Occipital lobe (tissue), 3 donors: ENCODE measurements at places on chromosomes 5 and 9. TPM values are rescaled to one million over a fixed set of nuclear protein-coding genes. Genes with fewer than 3 reads are reported as not detected.

DNA sequence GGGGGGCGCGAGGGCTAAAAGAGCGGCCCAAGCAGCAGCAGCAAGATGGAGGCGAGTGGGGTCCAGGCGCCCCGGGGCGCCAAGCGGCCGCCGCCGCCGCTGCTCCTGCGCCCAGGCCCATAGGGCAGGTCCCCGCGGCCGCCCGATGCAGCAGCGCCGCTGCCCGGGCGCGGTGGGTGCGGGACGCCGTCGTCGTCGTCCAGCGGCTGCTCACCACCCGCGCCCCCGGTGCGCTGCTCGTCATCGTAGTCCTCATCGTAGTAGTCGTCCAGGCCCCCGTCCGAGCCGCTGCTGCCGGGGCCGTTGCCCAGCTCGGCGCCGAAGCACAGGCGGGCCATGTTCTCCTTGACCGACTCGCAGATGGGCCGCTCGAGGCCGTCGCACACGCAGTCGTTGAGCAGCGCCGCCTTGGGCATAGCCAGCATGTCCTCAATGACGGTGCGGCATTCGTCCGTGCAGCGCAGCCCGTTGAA is 1.5 kb downstream of the GAS1 start:
- DNase-seq: no peak

DNA sequence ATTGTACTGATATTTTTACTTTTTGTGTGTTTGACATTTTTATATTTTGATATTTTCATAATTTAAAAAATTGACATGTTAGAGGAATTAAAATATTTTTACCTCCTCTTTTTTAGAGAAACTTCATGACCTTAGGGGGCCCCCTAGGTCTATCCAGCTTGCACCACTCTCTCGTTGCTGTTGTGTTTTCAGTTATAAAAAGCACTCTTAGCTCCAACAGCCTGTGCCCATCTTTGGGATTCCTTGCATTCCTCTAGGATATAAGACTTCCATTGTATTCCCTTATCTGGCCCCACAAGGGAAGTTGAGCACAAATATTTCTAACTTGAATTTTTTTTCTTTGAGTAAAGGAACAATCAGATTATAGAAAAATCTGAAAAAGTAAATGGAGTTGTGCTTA is 245.3 kb downstream of the SH3GL2 start:
- no peak for DNase-seq

GRCh38 chr5:123180676-123181393 is 91.8 kb downstream of the PRDM6 start:
- no peak for DNase-seq

DNA sequence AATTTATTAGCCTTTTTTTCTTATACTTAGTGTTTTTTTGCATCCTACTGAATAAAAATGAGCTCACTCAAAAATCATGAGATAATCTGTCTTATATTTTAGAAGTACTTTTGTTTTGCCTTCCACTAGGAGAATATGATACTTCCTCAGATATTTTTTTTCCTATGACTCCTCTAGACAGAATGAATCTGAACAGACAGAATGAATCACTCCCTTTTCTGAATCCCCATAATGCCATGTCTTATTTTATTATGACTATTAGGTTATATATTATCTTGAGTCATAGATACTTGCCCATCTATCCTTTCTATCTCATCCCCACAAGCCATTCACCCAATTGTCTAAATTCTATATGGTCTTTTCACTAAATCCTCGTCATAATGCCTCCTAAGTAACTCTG is 134.6 kb downstream of the BRINP1 start:
- no peak for DNase-seq

DNA sequence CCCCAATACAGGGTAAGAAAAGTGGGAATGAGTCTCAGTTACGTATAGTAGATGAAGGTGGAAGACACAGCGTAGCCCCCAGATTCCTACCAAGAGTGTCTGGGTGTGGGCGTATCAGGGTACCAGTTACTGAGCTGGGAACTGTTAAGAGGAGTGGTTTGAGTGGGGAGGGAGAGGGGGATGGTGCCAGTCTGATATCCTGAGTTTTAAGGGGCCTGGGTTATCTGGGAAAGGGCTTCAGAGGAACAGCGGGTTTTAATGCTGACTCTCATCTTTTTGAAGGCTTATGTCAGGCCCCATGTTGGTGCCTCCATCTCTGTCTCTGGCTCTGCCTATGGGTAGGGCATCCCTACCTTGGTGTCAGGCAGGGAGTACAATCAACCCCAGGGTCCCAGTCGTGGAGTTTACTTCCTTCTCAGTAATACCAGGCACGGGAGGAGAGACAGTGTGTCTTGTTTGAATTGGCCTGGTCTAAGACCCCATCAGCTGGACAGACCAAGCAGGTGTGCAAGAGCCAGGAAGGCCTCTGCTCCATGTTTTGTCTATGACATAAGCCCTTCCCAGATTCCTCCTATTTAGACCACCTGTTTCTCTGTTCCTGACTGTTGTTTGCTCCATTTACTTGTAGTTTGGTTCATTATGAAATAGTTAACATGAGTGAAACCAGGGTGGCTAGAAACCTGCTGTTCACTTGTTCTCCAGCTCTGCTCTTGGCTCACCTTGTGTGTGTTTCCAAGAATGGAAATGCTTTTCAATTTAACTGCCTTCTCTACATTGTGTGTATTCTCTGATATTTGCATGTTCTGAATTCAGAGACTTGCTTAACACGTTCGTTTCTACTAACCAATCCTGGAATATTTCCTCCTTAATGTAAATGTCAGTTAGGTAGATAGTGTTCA is 125.6 kb downstream of the DAB2IP start:
- DNase-seq: no peak

DNA sequence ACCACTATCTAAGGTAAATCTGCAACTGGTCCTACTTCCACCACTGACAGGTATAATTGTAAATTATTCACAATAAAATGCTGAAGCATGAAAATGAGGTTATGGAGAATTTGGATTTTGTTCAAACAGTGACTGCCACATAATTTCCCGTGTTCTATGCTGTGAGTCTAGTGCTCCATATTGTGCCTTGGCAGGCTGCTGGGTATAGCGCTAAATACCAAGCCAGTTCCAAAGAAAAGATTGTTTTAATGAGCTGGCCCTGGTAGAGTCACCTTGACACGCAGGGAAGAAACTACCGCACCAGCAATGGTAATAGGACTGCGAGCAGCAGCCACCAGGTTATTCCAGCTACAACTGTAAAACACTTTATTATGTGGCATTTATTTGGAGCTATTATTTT is 30.4 kb downstream of the PSMB7 start:
- no peak for DNase-seq

GRCh38 chr9:129500863-129501770 is 119.8 kb downstream of the C9orf50 start:
- DNase-seq: no peak

SLC36A3 gene
- not detected for total RNA-seq

GRCh38 chr9:120402741-120403542 is 177.0 kb downstream of the CDK5RAP2 start:
- no peak for DNase-seq

DNA sequence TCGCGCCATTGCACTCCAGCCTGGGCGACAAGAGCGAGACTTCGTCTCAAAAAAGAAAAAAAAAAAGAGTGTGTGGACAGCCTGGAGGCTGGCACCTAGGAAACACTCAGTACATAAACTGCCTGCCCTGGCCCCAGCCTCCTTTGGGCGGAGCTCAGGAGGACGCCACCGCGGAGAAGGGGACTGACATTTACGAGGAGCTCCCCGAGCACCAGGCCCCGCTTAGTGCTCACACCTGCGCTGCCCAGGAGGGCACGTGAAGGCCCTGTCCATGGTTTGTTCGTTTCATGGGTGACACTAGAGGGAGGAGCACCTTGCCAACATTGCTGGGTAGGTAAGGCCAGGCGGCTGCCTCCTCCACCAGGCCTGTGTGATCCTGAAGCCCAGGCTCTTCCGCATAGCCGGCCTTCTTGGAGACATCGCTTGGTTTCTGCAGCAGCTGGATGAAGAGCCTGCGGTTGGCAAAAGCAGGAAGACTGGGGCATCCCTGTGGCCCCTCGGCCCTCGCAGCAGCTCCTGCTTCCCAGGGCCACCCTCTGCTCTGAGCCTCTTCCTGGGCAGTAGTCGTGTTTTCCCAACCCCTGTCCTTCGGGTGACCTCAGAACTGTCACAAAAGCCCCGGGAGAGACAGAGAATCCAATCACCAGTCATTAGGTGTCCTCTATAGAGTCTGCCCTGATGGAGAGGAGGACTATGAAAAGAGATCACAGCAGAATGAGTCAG is 26.2 kb upstream of the LAMC3 start:
- DNase-seq: no peak

DNA sequence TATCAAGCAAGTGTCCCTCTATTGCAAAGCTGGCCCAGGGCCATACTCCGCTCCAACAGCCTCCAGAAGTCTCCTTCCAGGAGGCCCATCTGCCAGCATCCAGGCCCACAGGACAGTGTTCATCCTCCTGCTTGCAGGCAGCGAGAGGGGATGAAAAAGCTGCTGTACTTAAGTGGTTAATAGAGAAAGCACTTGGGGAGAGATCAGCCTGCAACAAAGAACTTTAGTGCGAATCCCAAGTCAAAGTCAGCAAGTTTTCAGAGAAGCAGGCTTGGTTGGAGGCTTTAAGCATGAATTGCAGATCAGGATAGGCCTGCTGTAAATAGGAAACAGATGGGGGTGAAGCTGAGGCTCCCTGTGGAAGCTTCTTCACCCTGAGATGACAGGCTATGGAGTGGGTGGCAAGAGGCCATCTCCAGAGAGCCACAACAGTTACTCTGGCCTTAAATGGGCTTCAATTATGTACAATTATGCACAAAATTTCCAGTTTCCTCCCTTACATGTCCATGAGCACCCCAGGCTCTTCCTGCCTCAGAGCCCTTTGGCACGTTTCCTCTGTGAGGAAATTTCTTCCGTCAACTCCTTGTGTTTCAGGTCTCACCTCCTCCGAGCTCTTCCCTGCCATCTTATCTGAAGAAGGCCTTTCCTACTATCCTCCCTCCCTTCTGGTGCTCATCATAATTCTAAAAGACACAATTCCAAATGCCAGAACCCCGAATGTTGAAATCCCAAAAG is 98.0 kb upstream of the NR3C1 start:
- DNase-seq: no peak

GRCh38 chr9:27432308-27432707 is 91.8 kb upstream of the IFNK start:
- no peak for DNase-seq

DNA sequence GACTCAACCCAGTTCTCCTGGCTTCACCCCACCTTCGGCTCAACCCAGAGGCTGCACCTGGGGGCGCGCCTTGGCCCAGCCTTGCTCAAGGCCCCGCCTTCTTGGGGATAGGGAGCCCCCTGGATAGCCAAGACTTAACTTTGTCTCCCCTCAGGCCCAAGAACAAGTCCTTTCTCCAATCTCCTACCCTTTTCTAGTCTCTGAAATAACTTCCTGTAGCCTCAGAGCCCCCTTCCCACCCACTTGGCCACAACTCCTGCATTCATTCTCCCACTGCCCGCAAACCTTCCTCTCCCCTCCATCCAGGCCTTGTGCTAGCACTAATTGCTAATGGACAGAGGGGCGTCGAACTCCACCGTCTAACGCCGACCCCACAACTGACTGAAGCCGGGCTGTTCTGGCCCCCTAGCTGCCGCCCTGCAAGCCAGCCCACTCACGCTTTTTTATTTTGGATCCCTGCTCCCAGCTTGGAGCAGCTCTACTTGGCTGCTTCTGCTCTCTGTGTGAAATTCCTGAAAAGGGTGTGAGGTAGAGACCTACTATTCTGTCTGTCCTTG is 579 bp upstream of the ASTN2 start:
- DNase-seq: no peak

GRCh38 chr9:113705928-113706519 is 170.1 kb upstream of the ZNF618 start:
- DNase-seq: no peak

ARL14EPL gene
- not detected for total RNA-seq

DNA sequence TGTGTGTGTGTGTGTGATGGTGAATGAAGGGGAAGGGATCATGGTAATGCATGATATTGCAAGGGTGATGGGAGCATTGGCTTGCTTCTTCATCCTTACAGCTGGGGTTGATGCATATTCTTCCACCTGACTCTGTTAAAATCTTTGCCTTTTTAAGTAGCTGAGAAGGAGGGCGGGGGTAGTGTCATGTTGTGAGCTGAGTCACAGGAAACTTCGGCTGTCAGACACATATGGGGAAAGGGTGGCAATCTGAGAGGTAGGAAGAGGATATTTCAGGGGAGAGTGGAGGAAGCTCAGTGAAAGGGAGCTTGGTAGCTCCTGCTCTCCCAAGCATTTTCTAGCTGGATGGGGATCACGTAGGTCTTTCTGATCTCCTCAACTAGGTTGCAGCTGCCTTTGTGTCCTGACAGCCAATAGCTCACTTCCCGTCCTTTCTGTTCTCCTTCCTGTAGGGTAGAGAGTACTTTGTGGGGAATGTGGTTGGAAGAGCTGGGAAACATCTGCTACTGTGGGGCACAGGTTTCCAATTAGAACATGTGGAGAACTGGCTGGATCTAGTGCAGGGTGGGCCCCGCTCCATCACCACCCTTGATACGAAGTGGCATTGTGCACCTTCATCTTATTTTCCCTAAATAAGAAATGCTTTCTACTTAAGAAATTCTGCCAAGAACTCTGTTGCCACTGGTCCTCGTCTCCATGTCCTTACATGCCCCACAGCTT is 18.1 kb upstream of the CLK4 start:
- DNase-seq: peak; percentile 62

SPATA31C1 gene
- not detected for total RNA-seq

ZNG1E gene
- total RNA-seq: 65.7 TPM

GRCh38 chr5:135429301-135430134 is 17.6 kb downstream of the DCANP1 start:
- DNase-seq: no peak

DNA sequence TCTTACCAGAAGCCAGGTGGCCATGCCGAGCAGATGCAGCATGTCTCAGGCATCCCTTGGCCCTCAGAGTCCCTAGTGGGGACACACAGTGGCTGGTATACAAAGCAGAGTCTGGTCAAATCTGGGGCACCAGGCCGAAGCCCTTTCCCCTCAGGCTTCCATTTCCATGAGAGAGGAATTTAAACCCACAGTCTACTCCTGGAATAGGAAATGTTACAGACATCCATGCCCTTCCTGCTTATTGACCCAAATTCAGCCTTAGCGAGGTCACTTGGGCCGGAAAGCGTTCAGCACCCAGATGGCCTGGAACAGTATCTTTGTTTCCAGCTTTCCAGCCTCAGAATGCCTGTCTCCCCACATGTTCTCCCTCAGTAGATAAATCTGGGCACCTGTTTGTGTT is 131.7 kb downstream of the PIP5K1B start:
- DNase-seq: no peak

- DNase-seq: no peak
Measured at GRCh38 chr5:137313526-137314175, 185.5 kb downstream of the SPOCK1 start.

PARP8 gene
- 48.7 TPM for total RNA-seq

GRCh38 chr5:61401726-61402125 is 69.7 kb downstream of the ZSWIM6 start:
- DNase-seq: no peak

FIBCD1 gene
- 1.4 TPM for total RNA-seq
